ENCODE measurements at places on chromosomes 5 and 9. TPM values are rescaled to one million over a fixed set of nuclear protein-coding genes. Genes with fewer than 3 reads are reported as not detected.

DNA sequence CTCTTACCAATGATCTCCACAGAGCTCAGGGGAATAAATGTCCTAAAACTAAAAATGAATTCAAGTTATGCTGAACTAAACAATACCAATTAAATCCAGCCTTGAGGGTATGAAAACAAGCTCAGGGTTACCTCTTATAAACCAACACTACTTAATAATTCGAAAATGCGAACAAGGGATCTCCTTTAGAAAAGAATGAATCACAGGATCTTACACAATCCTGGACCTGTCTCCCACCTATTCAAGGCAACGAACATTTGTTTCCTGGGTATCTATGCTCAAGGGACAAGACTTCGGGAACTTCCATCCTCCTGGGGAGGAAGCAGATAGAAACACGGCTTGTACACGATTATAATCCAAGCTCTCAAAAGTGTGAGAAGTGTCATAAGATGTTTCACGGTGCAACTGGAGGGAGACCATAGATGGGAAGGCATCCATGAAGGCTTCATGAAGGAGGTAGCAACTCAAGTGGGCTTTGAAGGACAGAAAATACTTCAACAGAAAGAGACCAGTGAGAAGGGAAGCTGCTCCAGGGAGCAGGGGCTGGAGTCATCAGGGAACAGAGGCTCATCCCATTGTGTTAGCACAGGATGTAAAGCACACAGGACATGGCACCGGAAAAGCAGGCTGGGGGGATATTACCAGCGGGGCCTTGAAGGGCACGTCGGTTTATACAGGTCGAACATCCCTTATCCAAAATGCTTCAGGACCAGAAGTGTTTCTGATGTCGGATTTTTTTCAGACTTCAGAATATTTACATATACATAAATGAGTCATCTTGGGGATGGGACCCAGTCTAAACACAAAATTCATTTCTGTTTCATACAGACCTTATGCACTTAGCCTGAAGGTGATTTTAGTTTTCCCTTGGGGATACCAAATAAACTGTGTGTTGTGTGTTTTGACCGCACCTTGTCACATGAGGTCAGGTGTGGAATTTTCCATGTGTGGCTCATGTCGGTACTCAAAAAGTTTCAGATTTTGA is 87.4 kb downstream of the TLE1 start:
- DNase-seq = no peak

DNA sequence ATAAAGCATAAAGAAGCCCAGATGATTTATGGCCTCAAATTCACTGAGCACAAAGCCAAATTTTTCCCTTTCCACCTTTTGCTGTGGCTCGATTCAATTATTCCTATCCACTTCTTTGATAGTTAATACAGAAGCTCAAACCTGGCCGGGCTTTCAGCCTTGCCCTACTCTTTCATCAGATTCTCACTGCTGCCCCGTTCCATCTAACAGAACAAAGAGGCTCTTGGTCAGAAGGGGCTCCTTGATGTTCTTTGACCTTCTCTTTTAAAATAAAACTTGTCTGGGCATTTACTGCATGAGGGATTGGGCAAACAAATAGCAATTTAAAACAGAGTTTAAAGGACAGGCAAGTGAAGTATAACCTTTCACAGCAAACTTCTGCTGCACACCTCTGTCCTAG is 9.8 kb downstream of the GRXCR2 start:
- no peak for DNase-seq

DNA sequence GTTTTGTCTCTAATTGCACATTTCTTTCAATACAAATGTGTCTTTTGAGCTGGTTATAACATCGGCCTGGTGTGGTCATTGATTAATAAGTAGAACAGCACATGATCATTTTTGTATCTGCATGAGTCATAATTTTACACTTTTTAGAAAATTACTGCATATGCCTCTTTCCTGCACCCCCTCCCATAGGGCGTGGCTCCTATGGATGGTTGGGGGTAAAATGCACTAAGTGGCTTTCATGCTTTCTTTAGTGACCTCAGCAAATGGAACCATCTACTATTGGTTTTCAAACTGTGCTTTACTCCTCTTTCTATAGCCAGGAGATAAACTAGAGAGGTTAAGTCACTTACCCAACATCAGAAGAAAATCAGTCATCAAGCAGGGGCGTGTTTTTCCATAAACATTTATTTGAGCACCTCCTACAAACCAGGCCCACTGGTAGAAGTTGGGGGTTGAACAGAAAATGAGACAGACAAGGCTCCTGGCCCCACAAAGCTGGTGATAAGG is 3.8 kb downstream of the ANXA6 start:
- DNase-seq = no peak

DNA sequence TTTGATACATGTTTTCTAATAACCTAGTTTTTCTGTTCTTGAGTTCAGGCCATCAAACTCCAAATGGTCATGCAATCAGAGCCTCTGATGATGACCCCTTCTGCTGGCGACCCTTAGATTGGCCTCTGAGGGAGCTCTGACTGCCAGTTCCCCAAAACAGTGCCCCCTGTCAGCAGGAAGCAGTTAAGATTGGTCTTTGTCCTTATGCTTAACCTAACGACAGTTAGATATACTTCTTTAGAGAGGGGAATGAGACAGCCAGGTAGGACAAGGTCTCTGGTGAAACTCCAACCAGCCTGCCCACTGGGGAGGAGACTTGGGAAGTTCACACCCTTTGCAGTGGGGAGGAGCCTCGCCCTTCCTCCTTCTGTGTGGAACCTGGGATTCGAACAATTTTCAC is 390.4 kb upstream of the KIF2A start:
- DNase-seq = no peak

DNA sequence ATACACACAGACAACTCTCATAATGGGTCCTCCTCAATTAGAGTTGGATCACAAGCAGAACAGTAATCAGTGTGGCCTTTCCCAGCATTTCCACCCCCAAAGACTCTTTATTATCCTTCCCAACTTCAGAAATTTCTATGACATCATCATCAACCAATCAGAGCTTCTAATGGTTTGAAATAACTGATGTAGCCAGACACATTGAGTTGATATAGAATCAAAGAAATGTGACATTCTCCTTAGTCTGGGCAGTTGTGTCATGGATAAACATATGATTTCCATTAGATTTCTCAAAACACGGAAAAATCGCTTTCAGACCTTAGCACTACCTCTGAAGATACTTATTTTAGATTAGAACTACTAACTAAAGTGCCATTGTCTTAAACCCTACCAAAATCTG is 75.7 kb upstream of the NFIB start:
- no peak for DNase-seq

- DNase-seq = no peak
These were observed 10.6 kb downstream of the GRIN3A start for GRCh38 chr9:101727612-101728524.

DNA sequence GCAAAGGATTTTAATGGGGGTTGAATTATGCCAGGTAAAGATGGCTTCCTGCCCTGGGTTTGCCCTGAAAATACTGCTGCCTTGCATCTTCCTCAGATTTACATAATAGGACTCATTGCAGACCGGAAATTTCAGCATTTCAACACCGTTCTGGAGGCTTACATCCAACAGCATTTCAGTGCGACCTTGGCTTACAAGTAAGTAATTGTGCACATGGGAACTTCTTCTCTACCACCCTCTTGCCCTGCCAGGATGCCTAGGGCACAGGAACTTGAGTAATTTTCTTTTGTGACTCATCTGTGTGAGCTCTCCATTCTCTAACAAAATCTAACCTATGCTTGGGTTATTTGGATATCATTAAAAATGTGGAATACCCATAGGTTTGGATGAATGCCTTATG is 80.2 kb downstream of the DOCK2 start:
- DNase-seq = no peak

ANKRD34B gene
- total RNA-seq = not detected

PDZD2 gene
- total RNA-seq = 3.2 TPM
